Stimulated activated CD8-positive, alpha-beta memory T cell treated with anti-CD3 and anti-CD28 coated beads, Interleukin-4, amount 100 ng/mL, for 24 hours (primary cell): ENCODE measurements at places on chromosomes 7 and 10.
A peak's percentile ranks its signal among the peaks of the same experiment; 100 is the strongest.

GRCh38 chr10:94001416-94001810, 7.7 kb downstream of the PLCE1 start:
- no peak for DNase-seq

- no peak for DNase-seq
Observed at GRCh38 chr7:103632972-103633371, 187.0 kb upstream of the SLC26A5 start.

- no peak for DNase-seq
Observed at GRCh38 chr7:82325416-82325815, 118.2 kb downstream of the CACNA2D1 start.

- no peak for DNase-seq
Observed at GRCh38 chr7:27181795-27182275, 3.2 kb downstream of the HOXA11 start.

GRCh38 chr10:107545717-107546116, 381.2 kb upstream of the SORCS1 start:
- no peak for DNase-seq

DNA sequence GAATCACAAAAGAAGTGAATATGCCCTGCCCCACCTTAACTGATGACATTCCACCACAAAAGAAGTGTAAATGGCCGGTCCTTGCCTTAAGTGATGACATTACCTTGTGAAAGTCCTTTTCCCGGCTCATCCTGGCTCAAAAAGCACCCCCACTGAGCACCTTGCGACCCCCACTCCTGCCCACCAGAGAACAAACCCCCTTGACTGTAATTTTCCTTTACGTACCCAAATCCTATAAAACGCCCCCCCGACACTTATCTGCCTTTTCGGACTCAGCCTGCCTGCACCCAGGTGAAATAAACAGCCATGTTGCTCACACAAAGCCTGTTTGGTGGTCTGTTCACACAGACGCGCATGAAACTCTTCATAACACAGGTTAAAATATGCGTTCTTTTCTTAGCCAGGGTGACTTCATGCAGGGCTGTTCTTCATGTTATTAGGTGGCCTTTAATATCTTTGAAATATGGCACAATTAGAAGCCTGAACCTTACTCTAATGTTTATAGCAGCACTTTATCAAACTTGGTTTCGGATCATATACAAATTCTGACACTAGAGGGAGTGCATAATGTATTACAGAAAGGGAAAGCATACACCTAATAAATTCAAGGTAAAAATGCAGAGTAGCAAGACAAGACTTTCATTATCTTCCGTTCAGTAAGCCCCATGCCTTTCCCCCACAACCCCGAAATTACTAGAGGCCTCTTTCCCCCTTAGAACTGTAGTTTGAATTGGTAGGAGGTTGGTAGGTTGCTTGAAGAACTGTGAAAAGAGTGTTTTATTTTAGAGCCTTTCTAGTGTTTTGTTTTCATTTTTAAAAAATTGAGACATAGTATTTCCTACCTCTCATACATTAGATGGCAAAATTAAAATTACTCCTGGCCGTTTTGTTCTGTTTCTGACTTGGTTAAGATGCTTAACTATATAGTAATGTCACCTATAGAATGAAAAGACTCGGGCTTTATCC, 117.9 kb downstream of the NPY start:
- no peak for DNase-seq

DNA sequence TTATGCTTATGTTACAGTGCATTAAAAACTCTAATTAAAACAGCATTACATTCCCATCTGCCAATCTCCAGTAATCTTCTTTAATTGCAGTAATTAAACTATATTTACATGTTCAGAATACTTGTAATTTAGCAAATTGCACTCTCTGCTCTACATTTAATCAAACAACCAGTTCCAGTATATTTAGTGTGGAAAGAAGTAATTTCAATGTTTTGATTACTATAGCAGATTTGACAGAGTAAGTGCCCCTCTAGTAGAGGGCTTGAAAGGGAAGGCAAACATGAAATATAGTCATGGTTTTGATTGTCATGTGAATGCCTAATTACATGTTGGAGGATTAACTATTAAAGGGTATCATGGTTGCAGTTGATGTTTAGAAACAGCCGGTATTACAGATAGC, 739.7 kb downstream of the AUTS2 start:
- DNase-seq = no peak

- DNase-seq = no peak
Observed at GRCh38 chr10:31557854-31558253, 238.8 kb downstream of the ZEB1 start.

DNA sequence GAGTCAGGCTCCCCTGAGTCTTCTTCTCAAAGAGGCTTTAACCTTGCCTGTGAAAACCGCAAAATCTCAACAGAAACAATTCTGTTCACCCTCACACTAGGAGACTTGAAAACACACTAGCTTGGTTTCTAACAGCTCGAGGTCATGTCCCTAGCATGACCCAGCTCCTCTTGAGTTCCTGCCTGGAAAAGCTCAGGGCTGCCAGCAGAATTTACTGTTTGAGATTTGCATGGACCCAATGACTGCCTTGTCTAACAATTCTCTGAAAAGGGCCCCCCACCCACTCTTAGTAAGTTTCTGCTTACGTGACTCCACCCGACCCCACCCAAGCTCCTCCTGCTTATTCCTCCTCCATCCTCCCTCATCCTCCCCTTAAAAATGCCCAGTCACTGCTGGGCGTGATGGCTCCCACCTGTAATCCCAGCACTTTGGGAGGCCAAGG, 85.1 kb upstream of the KMT2C start:
- no peak for DNase-seq

- DNase-seq = no peak
Observed at GRCh38 chr7:57207836-57208235, 75.6 kb upstream of the ZNF479 start.

DNA sequence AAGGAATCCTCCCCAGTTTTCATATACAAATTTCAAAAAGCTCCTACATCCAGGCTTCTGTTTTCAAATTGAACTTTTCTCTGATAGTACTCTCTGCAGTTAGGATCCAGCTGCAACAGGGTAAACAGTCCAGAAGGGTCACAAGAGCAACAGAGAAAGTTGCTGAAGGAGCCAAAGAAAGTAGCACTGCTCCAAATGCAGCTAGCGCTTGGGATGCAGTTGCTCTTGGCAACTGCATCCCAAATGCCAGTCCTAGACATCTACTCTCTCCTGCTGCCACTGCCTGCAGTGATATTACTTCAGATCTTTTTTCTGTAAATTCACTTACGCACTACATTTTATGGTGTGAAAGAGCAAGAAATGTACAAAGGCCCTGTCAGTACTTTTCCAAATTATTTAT, 14.6 kb downstream of the GPR37 start:
- DNase-seq = no peak

GRCh38 chr7:88018501-88018900, 84.5 kb downstream of the ADAM22 start:
- DNase-seq = no peak

GRCh38 chr7:138064856-138065357, 11.4 kb upstream of the AKR1D1 start:
- DNase-seq = no peak

DNA sequence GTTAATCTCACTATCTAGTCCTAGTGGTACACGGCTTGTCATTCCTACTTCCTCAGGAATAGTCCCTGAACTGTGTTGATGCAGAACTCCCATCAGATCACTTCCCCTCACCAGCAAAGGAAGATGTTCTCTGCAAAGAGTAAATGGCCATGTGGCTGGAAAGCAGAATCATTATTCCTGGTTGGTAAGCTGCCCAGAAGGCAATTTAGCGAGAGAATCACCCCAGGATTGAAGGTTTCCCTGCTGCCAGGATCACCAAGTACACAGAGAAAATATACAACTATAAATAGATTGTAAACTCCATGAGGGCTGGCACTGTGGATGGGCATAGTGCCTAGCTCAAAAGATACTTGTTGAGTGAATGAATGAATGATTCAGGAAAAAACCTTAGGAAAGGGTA, 115.0 kb downstream of the GFRA1 start:
- no peak for DNase-seq

GRCh38 chr10:72658696-72659400, 33.0 kb upstream of the MICU1 start:
- DNase-seq = no peak

DNA sequence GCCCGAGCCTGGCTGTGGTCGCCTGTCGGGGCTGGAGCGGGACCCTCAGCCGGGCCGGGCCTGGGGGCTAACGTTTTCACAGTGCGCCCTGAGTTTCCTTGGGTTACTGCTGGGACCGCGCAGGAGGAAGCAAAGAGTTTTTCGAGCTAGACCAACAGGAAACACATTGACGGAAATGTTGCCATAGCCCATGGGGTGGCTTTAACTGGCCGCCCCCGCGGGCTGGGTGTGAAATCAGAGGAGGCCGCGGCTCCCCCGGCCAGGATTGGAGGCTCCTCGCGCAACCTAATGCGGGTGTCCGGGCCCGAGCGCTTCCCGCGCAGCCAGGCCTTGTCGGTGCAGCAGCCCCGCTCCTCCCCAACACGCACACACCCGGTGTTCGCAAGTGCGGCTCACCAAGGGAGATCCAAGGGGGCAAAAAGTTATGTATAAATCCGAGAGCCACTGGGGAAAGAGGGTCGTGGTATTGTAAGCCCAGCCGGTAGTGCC, 1.9 kb downstream of the HHEX start:
- peak; percentile 22 for DNase-seq

DNA sequence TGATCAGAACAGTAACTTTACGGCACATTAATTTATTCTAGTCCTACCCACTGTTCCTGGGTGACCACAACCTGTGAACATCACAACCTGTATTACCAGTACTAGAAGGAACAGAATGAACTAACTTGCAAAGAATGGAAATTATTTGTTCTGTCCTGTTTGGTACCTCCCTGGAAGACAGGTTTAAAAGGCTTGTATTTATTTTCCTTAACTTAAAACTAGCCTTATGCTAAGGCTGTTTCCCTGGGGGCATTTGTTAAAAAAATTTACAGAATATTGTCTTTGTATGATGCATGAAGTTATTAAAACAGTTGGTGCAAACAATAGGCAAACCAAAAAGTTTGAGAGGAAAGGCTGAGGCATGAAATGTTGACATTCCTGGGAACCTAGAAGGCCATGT, 132.7 kb downstream of the DNAJC1 start:
- no peak for DNase-seq

- DNase-seq = no peak
Observed at GRCh38 chr7:69162931-69163670, 435.2 kb upstream of the AUTS2 start.

- DNase-seq = no peak
Observed at GRCh38 chr10:22723343-22723779, 9.0 kb upstream of the PIP4K2A start.

DNA sequence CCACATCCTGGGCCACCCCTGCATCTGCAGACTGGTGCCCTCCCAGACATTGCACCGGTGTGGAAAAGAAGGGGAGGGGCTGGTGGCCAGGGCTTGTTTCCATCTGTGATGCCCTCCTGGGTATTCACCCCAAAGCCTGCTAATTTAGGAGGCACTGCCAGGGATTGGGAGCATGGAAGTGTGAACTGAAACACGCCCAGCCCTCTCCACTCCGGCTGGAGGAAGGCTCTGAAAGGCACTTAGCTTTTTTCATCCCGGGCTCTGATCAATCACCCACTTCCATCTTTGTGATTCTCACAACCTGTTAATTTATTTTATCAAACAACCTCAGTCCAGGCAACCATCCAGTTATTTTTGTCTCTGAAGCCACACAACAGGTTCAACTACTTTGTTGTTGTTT, 20.9 kb upstream of the CPXM2 start:
- no peak for DNase-seq

DNA sequence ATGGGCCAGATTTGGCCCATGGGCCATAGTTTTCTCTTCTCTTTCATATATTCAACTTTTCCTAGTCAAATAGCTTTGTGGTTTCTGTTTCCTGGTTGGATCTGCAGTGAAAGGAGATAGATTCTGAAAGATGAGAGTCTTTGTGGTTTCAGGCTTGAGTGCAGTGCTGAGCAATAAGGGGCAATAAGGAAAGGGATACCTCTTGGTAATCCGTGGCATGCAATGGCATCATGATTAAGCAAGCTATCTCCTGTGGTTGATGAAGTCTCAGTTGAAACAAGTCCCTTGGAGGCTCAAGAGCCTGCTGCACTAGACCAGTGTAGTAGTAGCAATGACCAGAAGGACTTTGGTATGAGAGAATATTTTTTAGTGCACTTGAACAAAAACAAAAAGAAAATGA, 187.7 kb upstream of the CNTNAP2 start:
- DNase-seq = no peak

DNA sequence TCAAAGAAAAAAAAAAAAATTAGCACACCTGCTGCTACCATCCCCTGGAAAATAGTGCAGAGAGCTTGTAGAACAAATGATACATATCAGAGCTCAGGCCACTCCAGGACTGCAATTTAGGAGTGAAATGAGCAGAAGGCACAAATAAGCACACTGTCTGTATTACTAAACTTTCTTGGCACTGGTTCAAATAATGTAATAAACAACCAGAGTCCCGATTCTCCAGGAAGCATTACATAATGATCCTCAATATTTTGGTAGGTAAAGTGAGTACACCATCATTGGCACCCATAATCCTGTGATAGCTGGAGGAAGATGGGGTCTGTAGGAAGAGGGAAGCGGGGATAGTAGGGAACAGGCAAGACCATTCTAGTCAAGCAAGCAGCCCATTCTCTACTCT, 74.3 kb downstream of the SVOPL start:
- DNase-seq = no peak

DNA sequence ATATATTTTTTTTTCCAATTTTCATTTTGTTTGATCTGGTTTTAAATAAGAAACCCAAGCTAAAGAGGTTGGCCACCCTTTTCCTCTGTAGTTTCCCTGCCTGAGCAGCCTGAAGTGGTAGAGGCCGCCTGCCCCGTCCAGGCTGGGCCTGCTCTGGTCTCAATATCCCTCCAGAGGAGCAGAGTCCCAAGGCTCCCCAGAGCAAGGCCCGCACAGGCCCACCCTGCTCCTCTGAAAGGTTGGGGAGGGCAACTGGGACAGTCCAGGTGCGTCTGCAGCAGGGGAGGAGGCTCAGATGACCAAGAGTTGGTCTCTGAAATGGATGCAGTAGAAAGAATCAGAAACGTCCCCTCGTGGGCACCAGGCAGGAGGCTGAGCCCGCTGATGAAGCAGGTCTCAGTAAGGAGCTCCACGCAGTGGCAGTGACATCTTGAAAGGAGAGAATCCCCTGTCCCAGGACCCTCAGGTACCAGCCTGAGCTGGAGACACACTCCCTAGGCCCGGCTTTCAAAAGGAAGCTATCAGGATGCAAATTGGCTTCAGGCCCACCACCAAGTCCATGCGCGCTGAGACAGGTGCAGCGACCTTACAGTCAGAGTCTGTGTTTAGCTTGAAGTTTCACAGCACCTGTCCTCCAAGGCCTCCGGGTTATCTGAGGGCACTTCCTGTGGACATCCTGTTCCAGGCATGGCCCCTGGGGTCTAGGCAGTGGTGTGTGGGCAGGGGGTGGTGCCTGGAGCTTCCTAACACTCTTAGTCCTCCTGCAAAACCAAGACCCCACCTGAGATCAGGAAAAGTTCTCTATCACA, 37.7 kb downstream of the EN2 start:
- no peak for DNase-seq

- DNase-seq = no peak
Observed at GRCh38 chr7:42956062-42956461, 23.9 kb downstream of the MRPL32 start.

- DNase-seq = no peak
Observed at GRCh38 chr7:55075464-55076021, 56.7 kb downstream of the EGFR start.
